ENCODE measurements at places on chromosomes 4 and X. TPM values are rescaled to one million over a fixed set of nuclear protein-coding genes. Genes with fewer than 3 reads are reported as not detected.

Gene FRMD7
- not detected for polyA plus RNA-seq

Gene MTMR8
- polyA plus RNA-seq, result 2.6 TPM

Gene EPGN
- not detected for polyA plus RNA-seq

Gene AREG
- not detected for polyA plus RNA-seq

Gene C4orf54
- not detected for polyA plus RNA-seq

Gene PYURF
- 172 TPM for polyA plus RNA-seq

Gene CYSLTR1
- 0.09 TPM for polyA plus RNA-seq

Gene NFKB1
- polyA plus RNA-seq, result 15.5 TPM

Gene ZDHHC15
- polyA plus RNA-seq, result 1.9 TPM

Gene KLHL4
- 33.3 TPM for polyA plus RNA-seq

Gene FATE1
- not detected for polyA plus RNA-seq

Gene TRPC3
- 48.7 TPM for polyA plus RNA-seq

Gene INTU
- polyA plus RNA-seq, result 10.8 TPM

Gene TEX13D
- not detected for polyA plus RNA-seq

Gene JAKMIP1
- 0.68 TPM for polyA plus RNA-seq

Gene PAGE2
- not detected for polyA plus RNA-seq

Gene SH3RF1
- 3.4 TPM for polyA plus RNA-seq

Gene NPY1R
- 13.1 TPM for polyA plus RNA-seq

Gene USP26
- polyA plus RNA-seq, result not detected

Gene STATH
- not detected for polyA plus RNA-seq

Gene GPC3
- 275 TPM for polyA plus RNA-seq

Gene AVPR2
- polyA plus RNA-seq, result not detected

Gene ANK2
- 48.2 TPM for polyA plus RNA-seq

Gene ADH6
- polyA plus RNA-seq, result 0.72 TPM

Gene APOO
- 161 TPM for polyA plus RNA-seq

Gene SLC10A6
- polyA plus RNA-seq, result not detected

Gene VCX
- polyA plus RNA-seq, result not detected

Gene GAGE13
- polyA plus RNA-seq, result 0.38 TPM

Gene P2RY4
- polyA plus RNA-seq, result 0.17 TPM

Gene IQCM
- polyA plus RNA-seq, result not detected

Gene GDPD2
- polyA plus RNA-seq, result not detected

Gene ANOS1
- polyA plus RNA-seq, result 17.6 TPM

Gene SPANXA2
- not detected for polyA plus RNA-seq

Gene SSX7
- not detected for polyA plus RNA-seq

Gene KDR
- 55.6 TPM for polyA plus RNA-seq

Gene TMEM255A
- 5.2 TPM for polyA plus RNA-seq

Gene GALNTL6
- polyA plus RNA-seq, result not detected

Gene USP17L20
- not detected for polyA plus RNA-seq

Gene CXorf65
- polyA plus RNA-seq, result not detected

Gene UNC5C
- 11.0 TPM for polyA plus RNA-seq

Gene SH2D1A
- not detected for polyA plus RNA-seq

Gene TMEM150C
- 5.3 TPM for polyA plus RNA-seq

Gene PHKA2
- 34.8 TPM for polyA plus RNA-seq

Gene APLN
- polyA plus RNA-seq, result not detected

Gene ZNF157
- 1.00 TPM for polyA plus RNA-seq

Gene MAGEB10
- not detected for polyA plus RNA-seq

Gene SPARCL1
- polyA plus RNA-seq, result not detected

Gene UXT
- polyA plus RNA-seq, result 128 TPM

Gene GIMD1
- not detected for polyA plus RNA-seq

Gene TMEM35A
- 10.2 TPM for polyA plus RNA-seq

Gene GAB3
- not detected for polyA plus RNA-seq

Gene IL15
- not detected for polyA plus RNA-seq

Gene IQSEC2
- 14.3 TPM for polyA plus RNA-seq

Gene RBMXL3
- polyA plus RNA-seq, result not detected

Gene ARHGAP36
- polyA plus RNA-seq, result not detected

All from cardiac muscle cell (in vitro differentiated cells and primary cell).